Naive thymus-derived CD4-positive, alpha-beta T cell (primary cell): ENCODE measurements at places on chromosomes 6 and 20. TPM values are rescaled to one million over a fixed set of nuclear protein-coding genes. Genes with fewer than 3 reads are reported as not detected.

Gene LGSN
- total RNA-seq = not detected

Gene LEMD2
- 124 TPM for total RNA-seq

Gene PNRC1
- 765 TPM for total RNA-seq

DNA sequence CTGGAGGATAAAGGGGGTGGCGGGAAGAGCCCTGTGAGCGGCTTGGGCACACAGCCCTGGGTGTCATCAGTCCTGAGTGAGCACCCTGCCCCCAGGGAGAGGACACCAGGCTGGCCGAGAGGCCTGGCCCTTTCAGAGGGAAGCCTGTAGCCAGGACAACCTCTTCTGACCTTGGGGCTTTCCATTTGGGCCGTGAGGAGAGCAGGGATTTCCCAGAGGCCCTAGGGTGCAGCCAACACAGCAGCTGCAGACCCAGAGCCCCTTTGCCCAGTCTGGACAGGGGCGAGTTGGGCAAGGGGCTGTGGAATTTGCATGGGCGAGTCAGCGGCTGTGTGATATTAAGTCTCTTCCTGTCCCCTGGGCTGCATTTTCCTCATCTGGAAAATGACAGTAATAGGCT, 6.3 kb downstream of the MAP1LC3A start:
- DNase-seq = no peak

- DNase-seq = no peak
Measured at GRCh38 chr20:35370751-35371150, 41.0 kb downstream of the UQCC1 start.

GRCh38 chr20:17768271-17768670, 68.5 kb downstream of the BANF2 start:
- DNase-seq = no peak

- no peak for DNase-seq
Measured at GRCh38 chr6:20702366-20702765, 168.1 kb downstream of the CDKAL1 start.

DNA sequence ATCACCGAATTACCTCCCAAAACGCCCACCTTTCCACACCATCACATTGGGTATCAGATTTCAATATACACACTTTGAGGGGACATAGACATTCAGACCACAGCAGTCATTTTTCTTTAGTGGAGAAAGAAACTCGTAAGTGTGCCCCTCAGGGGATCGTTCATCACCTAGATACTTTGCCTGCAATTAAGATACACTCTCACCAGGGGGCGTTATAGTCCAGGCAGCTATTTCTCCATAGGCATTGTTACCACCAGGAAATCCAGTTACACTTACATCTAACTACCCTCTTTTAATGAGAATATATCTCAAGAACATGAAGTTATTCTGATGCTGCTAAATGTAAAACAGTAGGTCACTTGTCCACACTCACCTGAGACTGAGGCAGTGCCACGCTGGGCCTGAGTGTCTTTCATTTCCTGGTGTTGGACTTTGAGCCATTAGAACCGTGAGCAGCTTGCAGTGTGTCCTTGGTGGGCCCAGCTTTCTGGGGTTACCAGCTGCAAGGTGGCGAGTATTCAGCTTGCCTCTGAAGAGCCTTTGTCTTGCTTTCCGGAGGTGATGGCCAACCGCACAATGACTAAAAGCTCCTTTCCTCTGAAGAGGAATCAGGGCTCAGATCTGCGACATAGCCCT, 35.1 kb upstream of the UNC93A start:
- no peak for DNase-seq
